ENCODE measurements at places on chromosomes 16 and 17.

- DNase-seq, result peak; percentile 66
These were observed at the start of gene SPATA32 for GRCh38 chr17:45261577-45262515. Gene SPATA32, minus strand, starts transcription at chr17:45262094. Its CDS starts 78 bp downstream, at chr17:45262016.

DNA sequence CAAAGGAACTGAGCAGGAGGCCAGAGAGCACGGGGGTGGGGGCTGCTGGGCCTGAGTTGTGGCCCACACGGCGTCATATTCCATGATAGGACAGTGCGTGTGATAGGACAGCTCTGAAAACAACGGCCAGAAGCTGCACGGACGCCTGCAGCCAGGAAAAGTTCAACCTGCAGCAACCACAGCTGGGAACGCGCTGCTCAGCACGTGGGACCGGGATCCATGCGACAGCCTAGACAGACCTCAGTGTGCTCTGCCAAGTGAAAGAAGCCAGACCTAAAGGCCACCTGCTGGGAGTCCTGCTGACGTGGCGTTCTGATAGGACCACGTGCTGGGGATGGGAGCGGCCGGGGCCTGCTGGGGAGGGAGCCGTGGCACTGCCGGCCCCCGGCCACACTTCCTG, 21.6 kb downstream of the CTU2 start:
- no peak for DNase-seq

GRCh38 chr17:78479369-78479768, 97.8 kb downstream of the DNAH17 start:
- no peak for DNase-seq

GRCh38 chr16:30046178-30046577, 15.1 kb upstream of the TLCD3B start:
- DNase-seq, result no peak

- DNase-seq, result peak; percentile 78
These were observed 8.8 kb upstream of the MLKL start for GRCh38 chr16:74709441-74709877.

DNA sequence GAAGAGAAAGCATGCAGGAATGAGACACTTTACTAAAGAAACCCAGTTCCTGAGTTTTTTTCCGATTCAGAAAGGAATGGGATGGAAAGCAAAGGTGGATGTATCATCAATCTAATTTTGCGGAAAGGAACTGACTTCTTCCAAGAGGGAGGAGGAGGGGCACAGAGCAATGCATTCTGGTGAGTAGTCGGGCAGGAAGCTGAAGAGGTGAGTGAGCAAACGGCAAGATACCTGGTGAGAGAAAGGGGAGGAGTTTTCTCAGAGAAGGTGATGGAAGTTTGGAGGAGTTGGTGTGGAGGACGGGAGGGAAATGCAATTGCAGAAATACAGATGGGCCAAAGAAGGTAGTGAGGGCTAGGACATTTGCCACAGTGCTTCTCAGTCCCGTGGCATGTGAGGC, 713.2 kb downstream of the KCNJ2 start:
- DNase-seq, result no peak

DNA sequence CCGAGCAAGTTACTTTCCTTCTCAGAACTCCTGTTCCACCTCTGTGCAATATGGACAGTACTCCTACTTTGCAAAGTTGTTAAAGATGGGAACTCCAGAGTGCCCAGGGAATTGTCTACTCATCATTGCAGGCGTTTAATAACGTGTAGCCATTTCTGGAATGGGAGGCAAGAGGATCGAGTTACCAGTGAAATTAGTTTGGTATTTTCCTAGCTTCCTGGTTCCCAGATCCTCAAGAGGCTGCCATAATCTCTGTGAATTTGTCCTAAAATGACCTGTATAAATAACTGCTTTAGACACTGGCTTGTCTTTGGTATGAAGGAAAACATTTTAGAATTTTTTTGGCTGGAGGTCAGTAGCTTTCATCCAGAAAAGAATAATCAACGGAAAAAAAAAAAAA, 27.7 kb downstream of the WWOX start:
- DNase-seq, result no peak

- DNase-seq, result no peak
These were observed 26.1 kb downstream of the CDRT4 start for GRCh38 chr17:15441315-15441714.

GRCh38 chr17:69578385-69578936, 164.0 kb downstream of the MAP2K6 start:
- DNase-seq, result no peak

- DNase-seq, result peak; percentile 58
These were observed 34.5 kb downstream of the YWHAE start for GRCh38 chr17:1365445-1366039.

DNA sequence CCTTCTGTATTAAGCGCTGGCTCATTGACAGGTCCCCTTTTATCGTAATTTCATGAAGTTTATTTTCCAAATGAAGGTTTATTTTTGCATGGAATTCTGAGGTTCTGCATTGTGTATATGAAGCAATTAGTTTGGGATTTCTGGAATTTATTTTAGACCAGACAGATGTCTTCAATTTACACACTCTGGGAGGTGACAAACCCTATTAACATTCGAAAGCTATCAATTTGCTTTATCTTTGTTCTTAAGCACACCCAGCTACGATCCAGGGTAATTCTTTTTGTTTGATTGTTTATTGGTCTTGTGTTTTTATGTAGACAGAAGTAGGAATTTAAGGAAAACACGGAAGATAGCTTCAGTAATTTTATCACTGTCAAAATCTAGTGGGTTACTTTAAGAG, 264.6 kb downstream of the HS3ST3A1 start:
- no peak for DNase-seq

GRCh38 chr16:59042301-59042700, 308.2 kb upstream of the GOT2 start:
- DNase-seq, result no peak

DNA sequence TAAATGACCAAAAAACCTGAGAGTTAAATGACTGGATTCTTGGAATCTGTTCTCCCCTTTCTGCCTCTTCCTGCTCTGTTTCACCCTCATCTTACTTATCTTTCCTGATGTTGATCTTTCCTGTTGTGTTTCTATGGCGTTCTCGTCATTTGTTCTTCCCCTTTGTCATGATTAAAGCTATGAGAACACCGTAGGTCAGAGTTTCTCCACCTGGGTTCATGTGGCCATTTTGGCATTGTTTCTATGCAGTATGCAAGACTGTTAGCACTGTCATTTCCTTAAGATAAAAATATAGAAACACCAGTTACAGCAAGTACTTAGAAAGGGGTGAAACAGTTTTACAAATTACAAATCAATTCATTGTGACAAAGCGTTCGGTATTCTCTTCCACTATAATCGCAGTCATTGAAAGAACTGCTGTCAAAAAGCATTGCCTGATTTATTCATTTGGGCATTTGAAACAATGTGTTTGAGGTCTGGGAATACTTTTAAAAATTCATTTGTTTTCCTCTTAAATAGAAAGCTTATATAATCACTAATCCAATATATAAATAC, 166.0 kb downstream of the PHKB start:
- DNase-seq, result no peak

GRCh38 chr16:17977260-17977659, 359.3 kb downstream of the NPIPA8 start:
- no peak for DNase-seq

GRCh38 chr17:8053600-8053999, 14.7 kb downstream of the ALOX15B start:
- no peak for DNase-seq
